ENCODE measurements at places on chromosomes 11 and 22. TPM values are rescaled to one million over a fixed set of nuclear protein-coding genes. Genes with fewer than 3 reads are reported as not detected.
A peak's percentile ranks its signal among the peaks of the same experiment; 100 is the strongest.

KCNJ11 gene
- 1.6 TPM for polyA plus RNA-seq

P2RY6 gene
- 4.4 TPM for polyA plus RNA-seq

APOL3 gene
- polyA plus RNA-seq = 40.2 TPM

TMEM151A gene
- polyA plus RNA-seq = not detected

ZNF215 gene
- not detected for polyA plus RNA-seq

TPH1 gene
- polyA plus RNA-seq = 5.2 TPM

MS4A14 gene
- polyA plus RNA-seq = not detected

IL18BP gene
- polyA plus RNA-seq = 12.5 TPM

TXNRD2 gene
- 13.3 TPM for polyA plus RNA-seq

DNA sequence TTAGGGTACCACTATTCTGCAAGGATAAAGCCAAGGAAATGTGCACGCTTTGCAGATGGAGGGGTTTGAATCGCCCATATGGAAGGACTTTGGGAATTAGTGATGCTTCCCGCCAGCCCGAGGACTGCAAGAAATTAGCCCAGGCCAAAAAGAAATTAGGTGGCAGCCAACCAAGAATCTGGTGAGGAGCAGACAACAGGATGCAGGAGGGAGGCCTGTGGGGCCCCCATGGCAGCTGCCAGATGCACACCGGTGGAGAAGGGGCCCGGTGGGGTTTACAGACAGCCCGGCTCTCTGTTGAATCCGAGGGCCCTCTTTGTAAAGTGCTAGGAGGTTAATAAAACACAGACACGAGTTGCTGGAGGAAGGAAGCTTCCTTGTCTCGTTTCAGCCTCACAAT, 73.5 kb downstream of the TIMP3 start:
- no peaks in the 10 kb centered on the region for H3K27me3 ChIP-seq
- H3K4me3 ChIP-seq = no peak overlapping the region
- no peaks in the 10 kb centered on the region for H3K36me3 ChIP-seq
- no peak overlapping the region for H3K27ac ChIP-seq

GRCh38 chr11:63882555-63883242, 34.3 kb downstream of the RCOR2 start:
- no peak overlapping the region for H3K4me3 ChIP-seq
- peak; percentile 76 for DNase-seq
- no peaks in the 10 kb centered on the region for H3K36me3 ChIP-seq

DNA sequence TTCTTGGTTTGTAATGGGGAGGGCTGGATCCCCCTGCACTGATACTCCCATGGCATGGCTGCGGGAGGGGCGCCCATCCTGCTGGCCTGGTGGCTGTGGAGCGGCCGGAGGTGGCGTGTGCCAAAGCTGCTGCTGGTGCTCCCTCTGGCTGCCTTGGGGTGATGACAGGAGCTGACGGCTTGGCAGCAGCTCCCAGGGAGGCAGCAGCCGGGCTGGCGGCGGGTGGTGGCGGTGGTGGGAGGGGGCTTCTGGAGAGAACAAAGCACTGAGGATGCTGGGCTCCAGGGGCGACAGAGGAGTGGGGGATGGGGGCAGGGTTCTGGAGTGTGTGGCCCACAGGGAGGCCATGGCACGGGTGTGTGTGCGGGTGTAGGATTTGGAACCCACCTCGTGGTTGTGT, 11.4 kb upstream of the MPPED1 start:
- no peak overlapping the region for H3K4me3 ChIP-seq
- peak; percentile 71 for DNase-seq
- H3K27me3 ChIP-seq = no peaks in the 10 kb centered on the region
- H3K4me1 ChIP-seq = no peaks in the 10 kb centered on the region
- H3K36me3 ChIP-seq = no peaks in the 10 kb centered on the region

GRCh38 chr11:8567602-8568198, 26.3 kb downstream of the STK33 start:
- no peak overlapping the region for H3K4me3 ChIP-seq
- no peak overlapping the region for H3K27ac ChIP-seq
- H3K36me3 ChIP-seq = no peaks in the 10 kb centered on the region
- no peaks in the 10 kb centered on the region for H3K27me3 ChIP-seq
- no peaks in the 10 kb centered on the region for H3K4me1 ChIP-seq
- no peak for DNase-seq

DNA sequence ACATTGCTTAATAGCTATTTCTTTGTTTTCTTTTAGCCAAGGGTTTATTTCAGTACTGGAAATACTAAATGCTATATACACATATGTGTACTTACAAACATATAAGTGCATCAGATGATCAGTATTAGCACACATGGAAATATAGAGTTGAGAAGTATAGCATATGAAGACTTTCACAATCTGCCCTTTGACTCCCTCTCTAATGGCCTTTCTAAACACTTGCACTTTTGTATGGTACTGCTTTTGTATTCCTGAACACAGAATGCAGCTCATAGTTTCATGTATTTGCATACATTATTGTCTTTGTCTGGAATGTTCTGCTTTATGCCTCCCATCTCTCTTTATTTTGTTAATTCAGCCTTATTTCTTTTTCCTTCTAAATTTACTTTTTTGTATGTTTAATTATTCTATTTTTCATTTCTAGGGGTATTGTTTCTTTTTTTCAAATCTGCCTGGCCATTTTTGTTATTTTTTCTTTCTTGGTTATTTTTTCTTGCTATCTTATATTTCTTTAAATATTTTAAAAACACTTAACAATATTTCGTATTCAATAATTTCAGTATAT, 28.8 kb downstream of the ACER3 start:
- H3K27me3 ChIP-seq = no peaks in the 10 kb centered on the region
- H3K36me3 ChIP-seq = no peaks in the 10 kb centered on the region
- DNase-seq = no peak
- H3K4me1 ChIP-seq = peaks cover 2% of the 10 kb centered on the region
- H3K4me3 ChIP-seq = no peak overlapping the region

DNA sequence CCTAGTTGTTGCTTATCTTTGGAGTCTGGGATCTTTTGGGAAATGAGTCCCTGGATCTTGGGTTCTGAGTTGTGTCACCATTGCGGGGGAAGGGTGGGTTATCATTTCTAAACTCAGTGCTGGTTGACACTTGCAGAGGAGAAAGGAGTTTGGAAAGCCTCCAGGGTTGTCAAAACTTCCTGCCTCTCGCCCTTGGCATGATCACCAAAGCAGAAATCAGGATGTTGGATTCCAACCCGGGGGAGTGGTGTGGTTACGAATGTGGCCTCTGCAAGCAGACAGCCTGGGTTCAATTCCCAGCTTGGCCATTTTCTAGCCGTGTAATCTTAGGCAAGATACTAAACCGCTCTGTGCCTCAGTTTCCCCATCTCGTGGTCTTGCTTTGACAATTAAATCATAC, 24.3 kb downstream of the CD6 start:
- no peaks in the 10 kb centered on the region for H3K27me3 ChIP-seq
- no peak overlapping the region for H3K4me3 ChIP-seq
- H3K36me3 ChIP-seq = no peaks in the 10 kb centered on the region
- peak; percentile 3 for DNase-seq

- no peaks in the 10 kb centered on the region for H3K36me3 ChIP-seq
- H3K4me1 ChIP-seq = no peaks in the 10 kb centered on the region
- no peaks in the 10 kb centered on the region for H3K27me3 ChIP-seq
- H3K4me3 ChIP-seq = no peak overlapping the region
- DNase-seq = no peak
These were observed 8.5 kb upstream of the P2RY6 start for GRCh38 chr11:73263640-73264039.

- H3K4me1 ChIP-seq = no peaks in the 10 kb centered on the region
- no peaks in the 10 kb centered on the region for H3K36me3 ChIP-seq
- no peak overlapping the region for H3K27ac ChIP-seq
- no peak for DNase-seq
- no peak overlapping the region for H3K4me3 ChIP-seq
These were observed 388.4 kb downstream of the BUD13 start for GRCh38 chr11:116384407-116384806.

GRCh38 chr22:38607680-38608079, 37.7 kb upstream of the DMC1 start:
- H3K36me3 ChIP-seq = no peaks in the 10 kb centered on the region
- DNase-seq = no peak
- no peak overlapping the region for H3K27ac ChIP-seq
- no peaks in the 10 kb centered on the region for H3K27me3 ChIP-seq
- H3K4me3 ChIP-seq = no peak overlapping the region

GRCh38 chr11:69004411-69005182, 8.4 kb downstream of the MRGPRF start:
- no peaks in the 10 kb centered on the region for H3K27me3 ChIP-seq
- peaks cover 19% of the 10 kb centered on the region for H3K36me3 ChIP-seq
- peaks cover 5% of the 10 kb centered on the region for H3K4me1 ChIP-seq

DNA sequence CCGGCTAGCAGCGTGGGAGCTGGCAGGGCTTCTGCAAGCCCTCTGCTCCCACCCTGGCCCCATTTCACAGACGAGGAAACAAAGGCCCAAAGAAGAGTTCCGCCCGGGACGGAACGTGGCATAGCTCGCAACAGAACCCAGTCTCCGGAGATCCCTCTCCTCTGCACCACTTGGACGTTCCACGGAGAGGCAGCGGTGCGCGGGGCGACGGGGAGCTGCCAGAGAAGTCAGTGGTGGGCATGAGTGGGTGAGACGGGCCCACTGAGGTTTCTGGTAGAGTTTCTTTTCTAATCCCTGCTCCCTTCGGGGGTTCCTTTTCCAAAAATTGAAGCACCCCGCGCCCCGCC, 554 bp upstream of the NECTIN1 start:
- H3K4me3 ChIP-seq = peak overlapping the region; percentile 45
- no peak overlapping the region for H3K27ac ChIP-seq
- H3K4me1 ChIP-seq = no peaks in the 10 kb centered on the region
- no peak for DNase-seq
- no peaks in the 10 kb centered on the region for H3K27me3 ChIP-seq

DNA sequence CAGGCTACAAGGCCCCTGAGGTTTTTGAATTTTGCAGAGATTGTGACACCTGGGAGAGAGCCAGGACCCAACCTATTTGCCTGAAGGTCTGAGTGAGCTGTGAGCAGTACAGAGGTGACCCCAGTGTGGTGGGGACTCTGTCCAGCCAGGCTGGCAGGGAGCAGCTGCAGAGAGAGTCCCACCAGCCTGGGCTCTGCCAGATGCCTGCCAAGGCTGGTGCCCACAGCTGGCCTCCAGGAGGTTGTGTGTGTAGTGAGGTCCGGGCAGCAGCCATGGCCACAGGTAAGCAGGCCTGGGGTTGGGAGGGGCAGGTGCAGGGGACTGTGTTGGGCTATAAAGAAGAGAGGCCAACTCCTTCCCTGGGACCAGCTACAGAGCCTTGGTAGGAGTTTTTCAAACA, 144.8 kb downstream of the CRYBB2 start:
- no peak overlapping the region for H3K27ac ChIP-seq
- no peak overlapping the region for H3K4me3 ChIP-seq
- DNase-seq = peak; percentile 59
- H3K4me1 ChIP-seq = no peaks in the 10 kb centered on the region
- H3K36me3 ChIP-seq = no peaks in the 10 kb centered on the region

- no peaks in the 10 kb centered on the region for H3K4me1 ChIP-seq
- H3K27me3 ChIP-seq = no peaks in the 10 kb centered on the region
- no peak overlapping the region for H3K4me3 ChIP-seq
- no peak overlapping the region for H3K27ac ChIP-seq
- H3K36me3 ChIP-seq = no peaks in the 10 kb centered on the region
- DNase-seq = no peak
These were observed 27.3 kb downstream of the FAM168A start for GRCh38 chr11:73570415-73571114.

DNA sequence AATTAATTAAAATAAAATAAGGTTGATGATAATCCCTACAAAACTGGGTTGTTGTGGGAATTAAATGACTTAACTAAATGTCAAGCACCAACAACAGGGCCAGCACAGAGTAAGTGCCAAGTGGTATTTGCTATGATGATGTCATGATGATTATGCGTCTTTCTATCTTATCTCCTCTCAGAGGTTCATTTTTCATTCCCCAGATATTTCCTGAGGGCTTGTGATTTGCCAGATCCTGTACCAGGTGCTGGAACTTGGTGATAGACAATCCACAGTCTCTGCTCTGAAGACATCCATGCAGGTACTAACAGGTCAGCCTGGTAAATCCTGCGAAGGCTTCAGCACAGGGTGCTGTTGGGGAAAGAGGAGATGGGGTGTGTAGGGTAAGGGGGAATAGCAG, 8.1 kb upstream of the MYH9 start:
- no peak overlapping the region for H3K27ac ChIP-seq
- no peak overlapping the region for H3K4me3 ChIP-seq

All from aorta (tissue), 5 donors.